Stimulated activated CD8-positive, alpha-beta memory T cell treated with anti-CD3 and anti-CD28 coated beads, Interleukin-4, amount 100 ng/mL, for 4 hours (primary cell): ENCODE measurements at places on chromosomes 1 and 21.
A peak's percentile ranks its signal among the peaks of the same experiment; 100 is the strongest.

- DNase-seq = no peak
Measured at GRCh38 chr1:192357924-192358323, 41.1 kb downstream of the RGS21 start.

- DNase-seq = no peak
Measured at GRCh38 chr1:36494971-36495370, 12.3 kb upstream of the CSF3R start.

DNA sequence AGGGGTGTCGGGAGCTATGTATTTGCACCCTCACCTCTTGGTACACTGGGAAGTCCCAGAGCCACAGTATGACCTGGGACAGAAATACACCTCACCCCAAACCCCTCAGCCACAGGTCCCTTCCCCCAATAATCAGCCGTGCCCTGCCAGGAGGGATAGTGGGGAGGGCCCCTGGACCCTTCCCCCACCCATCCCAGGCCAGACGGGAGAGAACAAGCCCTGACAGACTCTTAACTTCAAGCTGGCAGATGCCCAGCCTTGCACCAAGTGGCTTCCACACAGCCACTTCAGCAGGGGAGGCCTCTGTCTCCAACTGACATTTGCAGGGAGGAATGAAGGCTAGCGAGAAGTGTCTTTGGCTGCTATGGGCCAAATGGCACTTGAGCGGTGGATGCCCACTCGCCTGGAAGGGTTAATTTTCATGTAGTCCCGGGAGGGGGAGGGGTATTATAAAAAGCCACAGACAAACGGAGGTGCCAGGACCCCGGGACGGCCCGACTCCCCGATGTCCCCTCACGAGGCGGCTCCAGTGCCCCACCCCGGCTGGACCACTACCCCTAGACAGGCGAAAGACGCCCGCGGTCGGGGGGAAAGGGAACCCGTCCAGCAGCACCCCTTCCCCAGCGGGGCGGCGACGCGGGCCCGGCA, 495 bp downstream of the SYNC start:
- DNase-seq = no peak

DNA sequence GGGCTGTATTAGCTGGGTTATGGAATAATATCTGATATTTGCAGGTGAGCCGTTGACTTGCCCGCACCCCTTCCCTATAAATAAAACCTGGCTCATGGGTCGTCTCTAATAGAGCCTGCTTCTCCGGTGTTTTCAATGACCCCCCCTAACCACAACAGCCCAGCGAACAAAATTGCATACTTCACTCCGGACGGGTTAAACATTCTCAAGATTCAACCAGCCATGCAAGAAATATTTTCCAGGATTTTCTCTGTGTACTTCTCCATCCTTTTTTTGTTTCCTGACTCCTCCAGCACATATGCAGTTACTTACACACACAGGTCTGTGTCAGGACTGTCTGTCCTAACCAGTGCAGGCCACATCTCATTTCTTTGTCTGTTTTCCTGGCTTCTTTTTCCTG, 267.7 kb downstream of the ZNF648 start:
- no peak for DNase-seq

DNA sequence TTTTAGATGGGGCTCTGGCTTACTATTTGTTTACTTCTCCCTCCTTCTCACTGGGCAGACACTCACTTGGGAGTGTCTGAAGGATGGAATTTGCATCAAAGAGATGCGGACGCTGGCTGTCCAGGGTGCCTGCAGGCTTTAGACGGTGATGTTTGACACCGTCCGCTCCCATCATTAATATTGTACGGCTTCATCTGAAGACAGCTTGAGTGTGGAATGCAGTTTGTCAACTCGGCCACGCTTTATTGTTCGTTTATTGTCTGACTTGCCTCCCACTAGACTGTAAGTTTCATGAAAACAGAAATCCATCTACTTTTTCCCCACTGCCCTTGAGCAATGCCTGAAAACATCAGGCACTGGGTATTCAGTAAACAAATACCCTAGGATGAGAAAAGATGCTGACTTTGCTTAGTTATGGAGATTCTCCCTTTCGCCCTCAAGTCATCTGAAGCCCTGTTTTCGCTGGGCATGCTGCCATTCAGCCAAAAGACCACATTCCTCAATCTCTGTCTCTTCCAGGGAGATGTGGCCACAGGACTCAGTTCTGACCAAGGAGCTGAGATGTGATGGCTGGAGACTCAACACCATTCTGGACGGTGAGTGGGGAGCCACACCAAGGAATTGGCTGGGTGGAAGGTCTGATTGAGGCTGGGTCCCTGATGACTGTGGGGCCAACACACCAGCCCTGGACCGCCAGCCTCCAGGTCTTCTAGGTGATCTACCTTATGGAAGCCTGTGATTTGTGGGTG, 87.6 kb downstream of the BCAR3 start:
- no peak for DNase-seq

- DNase-seq = no peak
Measured at GRCh38 chr1:82948386-82948785, 1050.5 kb downstream of the TTLL7 start.

DNA sequence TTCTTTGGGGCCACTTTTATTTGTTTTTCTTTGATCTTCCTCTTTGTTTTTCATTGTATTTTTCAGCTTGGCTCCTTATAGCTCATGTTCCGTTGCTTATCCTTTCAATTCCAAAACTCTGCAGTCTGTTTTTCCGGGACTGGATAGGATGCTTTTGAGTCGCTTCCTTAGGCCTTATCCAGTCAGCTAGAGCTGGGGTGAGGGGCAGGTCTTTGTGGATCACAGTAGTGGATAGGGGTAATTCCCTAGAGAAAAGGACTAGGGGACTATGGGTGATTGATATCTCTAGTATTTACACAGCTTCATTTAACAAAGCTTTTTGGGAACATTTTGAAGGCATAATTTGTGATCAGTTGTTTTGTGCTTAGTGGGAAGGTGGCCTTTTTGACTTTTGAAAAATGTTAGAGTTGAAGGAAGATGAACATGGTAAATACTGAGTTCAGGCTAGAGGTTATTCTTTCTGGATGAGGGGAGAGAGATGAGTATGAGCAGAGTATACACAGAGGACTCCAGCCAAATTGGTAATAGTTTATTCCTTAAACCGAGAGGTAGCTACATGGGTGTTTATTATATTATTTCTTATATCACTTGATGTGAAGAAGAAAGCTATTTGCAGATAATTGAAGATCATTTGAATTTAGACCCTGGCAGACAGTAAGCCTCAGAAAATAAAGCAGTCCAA, 22.5 kb downstream of the CEP350 start:
- DNase-seq = no peak

DNA sequence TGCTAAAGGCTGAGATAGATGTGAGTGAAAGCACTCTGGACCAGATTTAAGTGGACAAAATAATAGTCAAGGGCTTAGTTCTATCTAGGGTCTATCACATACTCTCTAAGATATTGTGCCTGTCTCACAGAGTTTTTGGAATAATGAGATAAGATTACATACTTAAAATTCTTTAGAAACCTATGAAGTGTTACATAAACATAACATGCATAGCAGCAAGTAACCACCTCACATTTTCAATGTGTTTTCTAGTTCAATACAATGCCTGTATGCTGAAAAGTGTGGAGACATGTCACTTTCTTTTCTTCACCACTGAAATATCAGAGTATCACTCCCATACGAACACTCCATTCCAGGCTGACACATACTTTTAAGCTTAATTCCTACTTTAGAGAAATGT, 16.2 kb downstream of the SDCCAG8 start:
- DNase-seq = no peak

DNA sequence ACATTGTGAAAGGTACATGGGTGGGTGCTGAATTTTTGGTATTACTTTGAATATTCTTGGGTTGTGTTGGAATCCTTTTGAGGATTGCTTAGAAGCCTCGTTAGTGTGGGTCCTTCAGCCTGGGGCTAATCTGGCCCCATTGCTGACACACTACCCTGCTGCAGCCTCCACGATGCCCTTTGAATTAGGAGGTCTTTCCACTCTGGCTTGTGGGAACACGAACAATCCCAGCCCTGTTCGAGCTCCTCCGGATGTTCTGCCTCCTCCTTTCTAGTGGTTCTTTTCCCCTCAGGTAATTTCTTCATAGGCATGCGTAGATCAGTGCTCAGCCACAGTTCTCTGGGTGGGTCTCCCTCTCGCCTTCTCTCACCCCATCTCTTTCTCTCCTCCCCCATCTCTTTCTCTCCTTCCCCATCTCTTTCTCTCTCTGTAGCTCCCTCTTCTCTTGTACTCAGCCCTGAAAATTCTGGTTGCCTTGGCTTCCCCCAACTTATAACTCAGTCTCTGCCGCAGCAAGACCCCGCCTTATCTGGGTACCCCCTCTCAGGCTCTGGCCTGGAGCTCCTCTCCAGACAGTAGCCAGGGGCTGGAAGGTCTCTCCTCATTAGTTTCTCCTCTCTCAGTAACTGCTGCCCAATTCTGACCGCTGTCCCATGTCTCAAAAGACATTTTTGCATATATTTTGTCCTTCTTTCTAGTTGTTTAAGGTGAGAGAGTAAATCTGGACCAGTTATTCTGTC, 46.0 kb upstream of the SLC19A1 start:
- DNase-seq = no peak

GRCh38 chr1:239025223-239025622, 361.1 kb upstream of the CHRM3 start:
- no peak for DNase-seq

GRCh38 chr1:77424236-77424635, 142.4 kb downstream of the AK5 start:
- no peak for DNase-seq

DNA sequence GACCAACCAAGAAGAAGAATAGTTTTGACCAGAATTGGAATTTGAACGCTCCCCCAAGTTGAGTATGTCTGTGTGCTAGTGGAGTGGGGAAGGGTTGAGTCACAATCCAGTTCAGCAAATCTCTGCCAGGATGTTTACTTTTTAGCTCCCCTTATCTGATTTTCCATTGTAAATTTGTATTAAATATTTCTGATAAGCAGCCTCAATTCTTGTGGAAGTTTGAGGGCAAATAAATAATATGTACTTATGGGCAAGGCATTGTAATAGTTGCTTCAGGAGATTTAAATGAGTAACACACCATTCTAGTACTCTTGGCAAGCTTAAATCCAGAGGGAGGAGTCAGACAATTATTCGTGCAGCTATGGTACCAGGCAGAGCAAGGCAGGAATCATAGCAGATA, 14.4 kb downstream of the CXADR start:
- DNase-seq = no peak

GRCh38 chr1:226047495-226047894, 15.0 kb upstream of the H3-3A start:
- DNase-seq = no peak

- DNase-seq = no peak
Measured at GRCh38 chr1:244796719-244797406, 38.6 kb upstream of the COX20 start.

DNA sequence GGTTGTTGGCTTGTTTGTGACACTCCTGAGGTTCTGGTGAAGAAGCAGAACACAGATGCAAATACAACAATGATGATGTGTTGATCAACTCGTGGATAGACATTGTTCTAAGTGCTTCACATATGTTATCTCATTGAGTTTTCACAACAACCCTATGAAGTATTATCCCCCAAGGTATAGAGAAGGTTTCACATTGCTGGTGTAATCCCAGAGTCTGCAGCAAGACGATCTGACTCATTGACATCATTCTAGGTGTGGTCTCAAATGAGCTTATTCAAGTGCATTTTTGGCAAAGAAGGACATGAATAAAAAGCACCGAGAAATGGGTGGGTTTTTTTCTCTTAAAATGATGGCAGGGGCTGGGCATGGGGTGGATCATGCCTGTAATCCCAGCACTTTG, 64.1 kb upstream of the SCAF4 start:
- no peak for DNase-seq

GRCh38 chr1:80917225-80917624, 883.5 kb upstream of the ADGRL2 start:
- no peak for DNase-seq

- DNase-seq = no peak
Measured at GRCh38 chr1:178688244-178688643, 36.8 kb upstream of the RALGPS2 start.

DNA sequence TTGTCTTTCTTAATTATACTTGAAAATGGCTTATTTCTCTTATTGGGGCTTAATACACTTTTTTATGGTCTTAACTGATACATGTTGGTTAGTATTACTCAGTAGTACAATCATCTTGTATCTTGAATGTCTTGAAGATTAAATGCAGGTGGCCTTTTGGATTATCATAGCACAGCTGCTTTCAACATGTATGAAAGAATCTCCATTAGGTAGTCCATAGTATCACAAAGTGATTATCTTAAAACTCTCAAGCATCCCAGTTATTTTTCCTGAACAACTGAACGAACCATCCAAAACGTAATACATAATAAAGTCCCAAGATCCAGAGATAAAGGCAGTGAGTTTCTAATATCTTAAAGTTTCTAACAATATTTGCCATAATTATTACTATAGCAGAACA, 51.7 kb upstream of the MYOCOS start:
- no peak for DNase-seq

DNA sequence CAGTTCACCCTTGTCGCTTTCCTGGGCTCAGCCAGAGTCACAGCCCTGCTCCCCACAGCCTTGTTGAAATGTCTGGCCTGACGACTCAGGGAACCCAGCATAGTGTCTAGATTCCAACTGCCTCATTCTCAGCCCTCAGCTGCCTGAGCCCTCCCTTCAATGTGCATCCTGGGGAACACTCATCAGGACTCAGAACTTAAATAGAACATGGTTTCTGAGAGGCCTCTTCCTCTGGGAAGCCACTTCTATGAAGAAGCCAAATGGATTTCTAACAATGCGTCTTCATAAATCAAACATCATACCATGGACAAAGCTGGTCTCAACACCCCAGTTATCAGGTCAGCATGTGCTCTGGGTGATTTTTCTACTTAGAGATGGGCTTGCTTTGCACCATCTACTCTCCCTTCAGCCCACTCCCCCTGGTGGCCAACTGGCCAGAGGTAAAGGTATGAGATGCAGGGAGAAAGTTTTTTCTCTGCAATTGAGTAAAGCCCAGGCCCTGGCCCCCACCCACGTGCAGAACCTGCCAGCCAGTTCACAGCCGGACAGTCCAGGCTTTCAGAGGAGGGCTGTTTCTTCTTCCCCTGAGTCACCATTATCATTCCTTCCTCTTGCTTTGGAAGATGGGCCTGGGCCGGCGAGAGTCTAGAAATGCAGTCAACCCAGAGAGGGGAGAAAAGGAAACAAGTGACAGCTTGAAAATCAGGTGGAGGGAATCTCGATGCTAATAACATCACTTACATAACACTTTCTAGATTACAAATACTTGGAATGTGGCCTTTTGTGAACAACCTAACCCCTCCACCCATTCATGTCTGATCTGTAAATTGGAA, 32.1 kb downstream of the CD244 start:
- DNase-seq = peak; percentile 72

DNA sequence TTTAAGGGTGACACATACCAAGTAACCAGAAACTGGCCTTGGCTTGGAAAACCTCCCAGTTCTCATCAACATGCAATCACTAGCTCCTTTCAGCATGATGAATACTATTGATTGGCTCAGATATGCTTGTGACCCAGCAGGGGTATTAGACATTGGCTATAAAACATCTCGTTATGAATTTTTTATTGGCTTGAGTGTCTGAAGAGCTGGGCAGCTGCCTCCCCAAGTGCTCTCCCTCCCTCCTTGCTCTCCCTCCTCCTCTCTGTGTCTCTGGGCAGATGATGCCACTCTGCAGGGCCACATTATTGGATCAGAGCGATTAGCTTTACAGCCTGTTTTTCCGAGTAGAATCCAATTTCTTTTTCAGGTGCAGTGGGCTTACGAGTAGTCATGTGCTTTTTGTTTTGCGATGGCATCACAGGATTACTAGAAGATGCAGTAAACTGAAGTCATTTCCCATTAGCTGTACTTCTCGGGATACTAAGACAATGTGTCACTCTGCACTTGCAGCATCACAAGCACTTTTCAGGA, 79.3 kb upstream of the ATF3 start:
- DNase-seq = no peak
